Stimulated activated CD4-positive, alpha-beta T cell treated with anti-CD3 and anti-CD28 coated beads, Interleukin-15, amount 100 ng/mL, for 24 hours (primary cell): ENCODE measurements at places on chromosomes 7 and 10.

GRCh38 chr7:93574646-93575554, at the start of gene CALCR:
Gene CALCR (minus strand): TSS chr7:93574724. CDS start chr7:93486981, 87,743 bp downstream.
- no peak for DNase-seq

GRCh38 chr7:101959829-101960228, 142.4 kb downstream of the CUX1 start:
- no peak for DNase-seq

DNA sequence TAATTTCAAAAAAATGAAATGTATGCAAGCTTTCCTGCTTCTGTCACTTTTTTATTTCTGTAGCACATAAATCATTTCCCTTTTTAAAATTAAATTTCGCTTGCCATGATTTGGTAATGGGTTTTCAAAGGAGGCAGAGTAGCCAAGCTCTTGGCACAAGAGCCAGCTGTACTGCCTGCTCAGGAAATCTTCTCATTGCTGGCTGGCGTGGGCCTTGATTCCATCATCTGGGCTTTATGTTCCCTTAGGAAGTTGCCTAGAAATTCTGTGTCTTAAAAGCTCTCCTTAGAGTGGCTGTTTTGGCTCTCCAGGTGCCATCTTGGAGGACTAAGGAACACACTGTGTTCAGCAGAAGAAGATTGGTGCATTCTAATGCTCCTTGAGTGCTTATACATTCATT, 107.4 kb downstream of the ARID5B start:
- DNase-seq, result no peak

DNA sequence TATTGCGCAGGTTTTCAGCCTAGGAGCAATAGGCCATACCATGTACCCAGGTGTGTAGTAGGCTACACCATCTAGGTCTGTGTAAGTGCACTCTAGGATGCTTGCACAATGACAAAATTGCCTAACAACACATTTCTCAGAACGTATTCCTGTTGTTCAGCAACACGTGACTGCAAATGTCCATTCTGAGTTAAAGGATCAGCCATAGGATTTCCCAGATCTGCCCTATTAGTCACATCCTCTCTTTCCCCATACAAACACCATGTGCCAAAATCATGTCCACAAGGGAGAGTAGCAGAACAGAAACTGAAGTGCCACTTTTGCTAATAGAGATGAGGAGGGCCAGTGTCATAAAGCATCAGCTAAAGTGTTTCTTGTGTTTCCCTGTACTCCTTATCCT, 42.6 kb upstream of the AMPH start:
- no peak for DNase-seq

- DNase-seq, result peak; percentile 74
Observed at GRCh38 chr7:130363026-130363847, 17.1 kb upstream of the CPA1 start.

- DNase-seq, result peak; percentile 84
Observed at GRCh38 chr7:3042861-3043489, 692 bp downstream of the CARD11 start.

GRCh38 chr10:33009244-33010131, 51.5 kb upstream of the ITGB1 start:
- no peak for DNase-seq

DNA sequence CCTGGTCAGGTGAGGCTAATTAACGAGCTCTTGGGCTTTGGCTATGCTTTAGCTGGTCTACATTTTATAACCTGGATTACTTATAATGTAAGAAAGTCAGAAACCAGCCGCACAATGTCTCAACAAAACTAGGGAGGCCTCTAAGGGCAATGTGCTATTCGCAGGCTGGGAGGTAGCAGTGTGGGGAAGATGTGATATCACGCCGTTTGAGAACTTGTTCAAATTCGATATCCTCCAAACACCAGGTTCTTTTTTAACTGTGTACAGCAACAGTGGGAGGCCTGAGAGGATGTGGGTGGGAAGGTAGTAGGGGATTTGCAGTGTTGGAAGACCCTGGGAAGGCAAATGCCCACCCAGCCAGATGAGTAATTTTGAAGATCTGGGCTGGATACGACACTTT, 184.5 kb downstream of the JAZF1 start:
- no peak for DNase-seq

GRCh38 chr7:77897004-77897547, 98.5 kb downstream of the PHTF2 start:
- DNase-seq, result no peak

DNA sequence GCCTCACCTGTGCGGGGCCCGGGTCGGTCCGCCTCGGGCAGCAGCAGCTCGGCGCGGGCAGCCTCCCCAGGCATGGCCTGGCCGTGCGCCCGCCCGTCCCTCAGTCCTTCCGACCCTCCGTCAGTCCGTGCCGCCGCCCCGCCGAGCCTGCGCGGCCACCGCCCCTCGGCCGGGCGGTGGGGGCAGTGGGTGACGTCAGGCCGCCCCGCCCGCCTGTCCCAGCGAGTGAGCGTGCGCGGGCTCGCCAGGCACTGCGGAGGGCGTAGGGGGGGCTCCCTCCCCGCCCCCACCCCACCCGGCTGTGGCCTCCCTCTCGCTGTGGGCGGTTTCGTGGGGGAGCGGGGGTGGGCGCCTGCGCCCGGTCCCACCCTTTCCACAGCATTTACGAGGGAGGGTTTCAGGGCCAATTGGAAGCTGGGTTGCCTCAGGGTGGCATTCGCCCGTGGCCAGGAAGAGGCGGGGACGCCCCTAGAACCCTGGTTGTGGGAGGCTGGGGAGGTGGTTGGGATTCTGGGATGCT, at the start of gene NACAD:
Gene NACAD, minus strand, starts transcription at position 149 of the 520 bp plus-strand sequence. Its CDS starts 75 bp downstream, at position 74.
- DNase-seq, result no peak

DNA sequence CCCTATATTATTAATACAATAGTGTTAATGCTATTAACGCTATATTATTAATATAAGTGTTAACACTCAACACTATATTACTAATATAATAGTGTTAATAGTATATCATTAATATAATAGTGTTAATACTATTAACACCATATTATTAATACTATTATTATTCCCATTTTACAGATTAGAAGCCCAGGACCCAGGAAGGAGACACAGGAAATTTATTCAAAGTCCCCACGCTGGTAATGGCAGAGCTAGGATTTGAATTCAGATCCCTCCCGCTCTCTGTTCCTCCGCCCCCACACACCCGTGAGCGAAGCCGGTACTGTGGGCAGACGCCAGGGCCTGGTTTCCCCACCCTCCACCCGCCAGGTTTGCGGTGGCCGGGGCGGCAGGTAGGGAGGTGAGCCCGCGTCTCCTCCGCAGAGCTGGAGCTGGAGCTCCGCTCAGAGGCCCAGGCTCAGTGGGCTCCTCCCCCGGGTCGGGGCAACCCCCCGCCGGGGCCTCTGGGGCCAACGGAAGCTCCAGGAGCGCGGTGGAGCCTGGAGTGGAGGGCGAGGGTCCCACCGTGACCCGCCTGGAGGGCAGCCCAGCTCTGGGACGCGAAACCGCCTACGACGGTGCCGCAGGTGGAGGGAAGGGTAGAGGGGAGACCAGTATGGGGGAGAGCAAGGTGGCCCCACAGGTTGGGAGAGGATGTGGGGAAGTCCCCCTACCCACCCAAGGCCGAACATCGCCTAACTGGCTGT, at the start of gene TMEM225B:
Gene TMEM225B, plus strand, starts transcription at position 506 of the 740 bp plus-strand sequence. CDS start 6,122 bp downstream, outside the sequence.
- DNase-seq, result peak; percentile 48

DNA sequence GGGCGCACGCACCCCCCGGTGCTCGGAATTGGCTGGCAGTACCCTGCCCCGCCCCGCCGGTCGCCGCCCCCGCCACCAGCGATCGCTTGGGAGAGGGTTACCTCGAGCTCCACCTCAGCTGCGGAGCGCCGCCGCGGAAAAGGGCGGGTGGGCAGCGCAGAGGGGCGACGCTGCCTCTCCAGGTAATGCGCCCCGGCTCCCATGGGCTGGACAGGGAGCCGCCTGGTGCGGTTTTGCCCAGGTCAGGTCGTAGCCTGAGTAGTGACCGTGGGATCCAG, 1.3 kb downstream of the PFKFB3 start:
- DNase-seq, result peak; percentile 82

- DNase-seq, result peak; percentile 14
Observed at GRCh38 chr7:30225863-30226613, 58.4 kb upstream of the ZNRF2 start.

DNA sequence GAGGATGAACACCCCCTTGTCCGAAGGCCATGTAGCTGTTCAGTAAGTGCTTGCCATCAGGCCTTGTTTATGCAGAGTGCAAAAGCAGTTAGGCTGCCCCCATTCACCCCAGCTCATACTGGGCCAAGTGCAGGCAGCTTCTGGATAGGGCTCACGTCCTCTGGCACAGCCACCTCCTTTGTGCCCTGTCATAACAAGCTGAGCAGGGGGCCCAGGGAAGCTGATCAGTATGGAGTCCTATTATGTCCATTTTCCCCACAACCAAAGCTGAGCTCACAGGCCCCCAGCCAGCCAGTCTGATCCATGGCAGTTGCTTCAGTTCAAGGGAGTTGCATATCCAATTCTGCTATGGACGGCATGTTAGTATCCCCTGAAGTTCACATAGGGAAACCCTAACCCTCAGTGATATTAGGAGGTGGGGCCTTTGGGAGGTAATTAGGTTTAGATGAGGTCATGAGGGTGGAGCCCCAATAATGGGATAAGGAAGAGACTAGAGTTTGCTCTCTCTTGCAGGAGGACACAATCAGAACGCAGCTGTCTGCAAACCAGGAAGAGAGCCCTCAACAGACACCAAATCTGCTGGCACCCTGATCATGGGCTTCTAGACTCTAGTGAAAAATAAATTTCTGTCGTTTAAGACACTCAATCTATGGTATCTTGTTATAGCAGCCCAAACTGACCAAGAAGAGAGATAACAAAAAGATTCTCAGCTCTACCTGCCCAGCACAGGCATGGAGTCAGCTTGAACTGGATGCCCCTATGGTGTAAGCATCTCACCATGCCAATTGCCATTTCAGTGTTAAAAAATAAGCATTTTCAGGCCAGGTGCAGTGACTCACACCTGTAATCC, 155.9 kb downstream of the FGFR2 start:
- DNase-seq, result no peak

- DNase-seq, result no peak
Observed at GRCh38 chr7:83520726-83521125, 128.2 kb downstream of the SEMA3E start.

DNA sequence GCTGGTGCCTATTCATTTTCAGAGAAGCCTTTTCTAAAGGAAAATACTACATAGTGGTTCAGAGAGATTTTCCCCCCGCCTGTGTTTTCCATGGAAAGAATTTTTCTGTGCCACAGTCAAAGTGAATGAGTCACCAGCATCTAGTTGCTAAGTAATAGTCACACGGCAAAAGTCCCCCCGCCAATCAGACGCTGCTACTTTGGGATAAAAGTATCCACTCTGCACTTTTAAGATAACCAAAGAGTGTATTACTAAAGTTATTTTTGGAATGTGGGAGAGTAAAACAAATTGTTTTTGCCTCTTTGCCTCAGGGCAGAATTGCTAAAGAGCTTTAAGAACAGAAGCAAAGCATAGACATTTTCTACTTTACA, 23.5 kb downstream of the ABLIM1 start:
- DNase-seq, result peak; percentile 8

- DNase-seq, result peak; percentile 28
Observed at GRCh38 chr10:79316671-79317431, 30.4 kb upstream of the PPIF start.

DNA sequence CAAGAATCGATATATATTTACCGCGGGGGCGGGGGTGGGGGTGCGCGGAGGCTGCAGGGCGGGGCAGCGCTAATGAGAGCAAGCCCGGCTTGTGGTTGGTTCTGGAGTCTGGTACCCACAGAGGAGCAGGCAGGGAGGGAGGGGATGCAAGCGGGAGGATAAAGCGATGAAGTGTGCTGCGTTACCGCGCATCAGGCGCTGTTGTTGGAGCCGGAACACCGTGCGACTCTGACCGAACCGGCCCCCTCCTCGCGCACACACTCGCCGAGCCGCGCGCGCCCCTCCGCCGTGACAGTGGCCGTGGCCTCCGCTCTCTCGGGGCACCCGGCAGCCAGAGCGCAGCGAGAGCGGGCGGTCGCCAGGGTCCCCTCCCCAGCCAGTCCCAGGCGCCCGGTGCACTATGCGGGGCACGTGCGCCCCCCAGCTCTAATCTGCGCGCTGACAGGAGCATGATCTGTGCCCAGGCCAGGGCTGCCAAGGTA, at the start of gene HECW1:
Gene HECW1, plus strand, starts transcription at position 189 of the 482 bp plus-strand sequence. CDS start 131,259 bp downstream, outside the sequence.
- DNase-seq, result peak; percentile 10

GRCh38 chr10:30736685-30737232, 107.2 kb upstream of the LYZL2 start:
- no peak for DNase-seq
